Large intestine (tissue), 12 donors: ENCODE measurements at places on chromosomes 3 and 15. TPM values are rescaled to one million over a fixed set of nuclear protein-coding genes. Genes with fewer than 3 reads are reported as not detected.
A peak's percentile ranks its signal among the peaks of the same experiment; 100 is the strongest.

DNA sequence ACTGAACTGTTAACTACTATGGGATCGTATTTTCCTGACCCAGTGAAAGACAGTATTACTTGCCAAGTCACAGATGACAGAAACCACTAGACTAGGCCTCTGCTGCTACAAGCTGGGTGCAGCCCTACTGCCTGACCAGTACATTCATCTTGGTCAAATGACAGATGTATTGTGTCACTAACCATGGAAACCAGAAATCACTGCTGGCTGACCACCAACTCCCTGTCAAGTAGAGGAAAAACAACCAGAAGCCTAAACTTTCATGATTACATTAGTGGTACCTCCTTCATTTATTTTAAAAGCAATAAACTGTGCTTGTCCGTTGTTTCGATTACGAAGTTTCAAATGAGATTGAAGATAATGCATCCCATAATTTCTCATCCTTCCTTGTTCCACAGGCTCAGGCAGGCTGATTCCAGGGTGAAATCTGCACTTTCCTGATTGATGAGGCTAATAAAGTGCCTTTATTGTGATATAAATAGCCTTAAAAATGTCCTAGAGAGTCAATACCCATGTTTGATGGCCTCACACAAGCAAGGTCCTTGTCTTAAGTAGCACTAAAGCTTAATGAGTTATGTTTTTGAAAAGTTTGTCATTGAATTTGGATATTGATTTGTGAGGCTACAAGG lies 309.7 kb downstream of the LSAMP start:
- no peaks in the 10 kb centered on the region for H3K36me3 ChIP-seq
- no peaks in the 10 kb centered on the region for H3K4me1 ChIP-seq
- H3K27me3 ChIP-seq: no peaks in the 10 kb centered on the region
- no peak overlapping the region for H3K4me3 ChIP-seq
- H3K27ac ChIP-seq: no peak overlapping the region

- H3K4me3 ChIP-seq: no peak overlapping the region
- H3K27ac ChIP-seq: no peak overlapping the region
- no peak for DNase-seq
- H3K36me3 ChIP-seq: no peaks in the 10 kb centered on the region
Observed at GRCh38 chr3:180478695-180479094, 123.3 kb upstream of the TTC14 start.

DNA sequence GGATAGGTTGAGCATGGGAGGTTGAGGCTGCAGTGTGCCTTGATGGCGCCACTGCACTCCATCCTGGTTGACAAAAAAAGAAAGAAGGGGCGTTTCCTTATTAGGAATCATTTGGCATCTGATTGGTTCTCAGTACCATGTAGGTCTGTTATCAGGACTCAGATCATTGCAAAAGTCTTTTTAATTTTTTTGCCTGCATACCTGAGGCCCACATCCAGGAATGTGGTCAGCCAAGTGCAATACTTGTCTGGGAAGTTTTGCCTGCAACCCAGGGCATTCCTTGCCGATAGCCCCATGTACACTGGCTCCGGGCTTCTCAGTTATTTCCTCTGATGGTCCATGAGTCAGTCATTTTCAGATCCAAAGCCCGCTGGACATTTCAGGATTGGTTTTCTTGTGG lies 50.1 kb upstream of the CRTC3 start:
- DNase-seq: no peak
- no peak overlapping the region for H3K27ac ChIP-seq
- no peaks in the 10 kb centered on the region for H3K4me1 ChIP-seq
- no peak overlapping the region for H3K4me3 ChIP-seq

GRCh38 chr3:105842449-105842848 lies 26.4 kb downstream of the CBLB start:
- H3K27ac ChIP-seq: no peak overlapping the region
- H3K4me3 ChIP-seq: no peak overlapping the region
- DNase-seq: no peak
- H3K27me3 ChIP-seq: no peaks in the 10 kb centered on the region

- DNase-seq: no peak
- no peaks in the 10 kb centered on the region for H3K27me3 ChIP-seq
- no peaks in the 10 kb centered on the region for H3K36me3 ChIP-seq
- no peak overlapping the region for H3K4me3 ChIP-seq
Observed at GRCh38 chr3:31743331-31744089, 210.8 kb downstream of the STT3B start.

GRCh38 chr3:183375337-183375736 lies 53.1 kb downstream of the MCF2L2 start:
- H3K36me3 ChIP-seq: no peaks in the 10 kb centered on the region
- no peaks in the 10 kb centered on the region for H3K27me3 ChIP-seq
- no peak for DNase-seq
- H3K27ac ChIP-seq: no peak overlapping the region
- peaks cover 13% of the 10 kb centered on the region for H3K4me1 ChIP-seq

DNA sequence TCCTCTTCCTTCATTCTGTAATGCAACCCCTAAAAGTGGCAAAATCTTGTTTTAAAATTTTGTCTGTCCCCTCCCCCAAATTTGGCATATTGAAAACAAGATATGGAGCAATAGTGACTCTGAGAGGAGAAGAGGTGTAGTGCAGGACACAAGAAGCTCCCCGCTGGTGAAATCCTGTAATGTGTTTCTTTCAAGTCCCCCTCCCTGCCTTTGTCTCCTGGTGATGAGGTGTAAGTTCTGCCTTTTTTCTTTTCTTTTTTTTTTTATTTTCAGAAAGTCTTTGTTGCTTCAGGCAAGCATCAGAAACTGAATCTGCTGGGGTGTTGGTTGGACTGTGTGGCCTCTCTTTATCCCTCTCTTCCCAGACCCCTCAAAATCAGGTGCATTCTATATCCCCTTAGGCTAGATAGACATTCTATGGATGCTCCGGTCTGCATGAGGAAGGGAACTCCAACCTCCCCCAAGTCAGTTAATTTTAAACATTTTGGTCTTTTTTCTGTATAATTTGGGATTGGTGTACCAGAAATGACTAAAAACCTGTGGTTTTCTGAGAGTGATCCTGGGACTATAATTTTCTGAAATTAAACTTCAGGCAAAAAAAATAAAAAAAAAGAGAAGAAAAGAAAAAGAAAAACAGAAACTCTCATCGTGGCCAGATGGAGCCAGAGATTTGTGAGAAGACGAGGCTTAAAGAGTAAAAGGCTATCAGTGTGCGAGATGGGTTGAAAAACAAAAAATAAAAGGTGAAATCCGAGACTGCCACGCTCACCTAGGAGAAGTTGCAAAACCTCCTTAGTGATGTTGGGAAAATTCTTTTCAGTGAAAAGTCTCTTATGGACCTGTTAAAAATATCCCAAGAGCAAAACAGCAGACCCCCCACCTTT lies 21.4 kb downstream of the ACKR2 start:
- H3K27ac ChIP-seq: no peak overlapping the region
- no peaks in the 10 kb centered on the region for H3K36me3 ChIP-seq
- H3K27me3 ChIP-seq: no peaks in the 10 kb centered on the region
- no peak overlapping the region for H3K4me3 ChIP-seq

DNA sequence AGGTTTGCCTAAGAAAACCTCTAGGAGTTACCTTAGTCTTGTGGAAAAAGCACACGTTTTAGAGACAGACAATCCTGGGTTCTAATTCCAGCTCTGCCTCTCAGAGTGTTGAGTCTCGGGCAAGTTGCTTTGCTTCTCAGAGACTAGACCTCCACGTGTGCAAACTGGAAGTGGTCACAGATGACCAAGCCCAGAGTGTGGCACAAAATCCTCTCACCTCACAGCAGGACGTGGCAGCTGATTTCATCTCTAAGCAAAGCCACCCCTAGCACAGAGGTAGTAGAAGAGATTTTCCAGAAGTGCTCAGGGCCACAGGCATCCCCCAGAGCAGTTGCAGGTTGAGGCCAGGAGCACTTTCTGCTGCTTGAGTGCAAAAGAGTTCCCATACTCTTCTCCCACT lies 79.2 kb downstream of the CD47 start:
- H3K4me3 ChIP-seq: no peak overlapping the region
- no peak overlapping the region for H3K27ac ChIP-seq
- H3K36me3 ChIP-seq: no peaks in the 10 kb centered on the region
- H3K4me1 ChIP-seq: peaks cover 5% of the 10 kb centered on the region
- no peaks in the 10 kb centered on the region for H3K27me3 ChIP-seq
- no peak for DNase-seq

DNA sequence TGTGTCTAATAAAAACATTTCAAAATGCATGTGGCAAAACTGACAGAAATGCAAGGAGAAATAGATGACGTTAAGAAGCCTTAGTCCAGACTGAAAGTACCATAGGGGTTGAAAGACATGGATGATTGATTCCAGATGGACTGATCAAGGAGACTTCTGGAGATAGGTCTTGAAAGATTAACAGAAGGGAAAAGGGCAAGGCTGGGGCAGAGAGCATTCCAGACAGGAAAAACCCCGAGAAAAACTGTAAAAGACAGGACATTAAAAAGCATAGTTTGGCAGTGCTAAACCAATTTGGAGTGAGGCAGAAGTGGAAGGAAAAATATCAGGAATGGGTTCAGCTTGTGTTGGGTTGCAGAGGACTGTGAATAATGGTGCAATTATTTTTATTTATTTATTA lies 375.2 kb upstream of the SGO1 start:
- no peak overlapping the region for H3K4me3 ChIP-seq
- H3K27me3 ChIP-seq: no peaks in the 10 kb centered on the region

- H3K27ac ChIP-seq: peak overlapping the region; percentile 1
- peaks cover 32% of the 10 kb centered on the region for H3K4me1 ChIP-seq
- no peak for DNase-seq
- no peaks in the 10 kb centered on the region for H3K27me3 ChIP-seq
- H3K36me3 ChIP-seq: no peaks in the 10 kb centered on the region
- no peak overlapping the region for H3K4me3 ChIP-seq
Observed at GRCh38 chr3:100033903-100034471, 80.3 kb downstream of the FILIP1L start.

- H3K4me3 ChIP-seq: no peak overlapping the region
- no peaks in the 10 kb centered on the region for H3K27me3 ChIP-seq
- no peaks in the 10 kb centered on the region for H3K36me3 ChIP-seq
- no peak overlapping the region for H3K27ac ChIP-seq
Observed at GRCh38 chr15:53586799-53587198, 172.7 kb downstream of the WDR72 start.

DNA sequence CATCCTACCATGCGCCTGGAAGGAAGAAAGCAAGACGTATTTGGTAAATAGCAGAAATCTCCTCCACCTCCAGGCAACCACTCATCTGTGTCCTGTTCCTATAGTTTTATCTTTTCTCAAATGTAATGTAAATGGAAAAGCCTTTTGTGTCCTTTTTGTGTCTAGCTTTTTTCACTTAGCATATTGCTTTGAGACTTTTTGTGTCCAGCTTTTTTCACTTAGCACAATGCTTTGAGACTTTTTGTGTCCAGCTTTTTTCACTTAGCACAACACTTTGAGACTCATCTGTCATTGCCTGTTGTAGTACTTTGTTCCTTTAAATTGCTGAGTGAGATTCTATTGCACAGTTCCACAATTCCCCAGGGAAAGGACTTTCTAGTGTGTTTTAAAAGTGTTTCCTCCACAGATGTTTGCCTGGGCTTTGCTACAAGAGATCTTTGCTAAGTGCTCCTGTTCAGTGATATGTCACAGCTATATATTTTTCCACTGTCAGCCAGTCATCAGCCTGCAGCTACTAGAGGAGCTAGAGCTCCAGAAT lies 27.9 kb upstream of the MUC13 start:
- peaks cover 45% of the 10 kb centered on the region for H3K4me1 ChIP-seq
- no peak for DNase-seq
- no peaks in the 10 kb centered on the region for H3K36me3 ChIP-seq
- H3K4me3 ChIP-seq: no peak overlapping the region
- peak overlapping the region; percentile 65 for H3K27ac ChIP-seq
- no peaks in the 10 kb centered on the region for H3K27me3 ChIP-seq

DNA sequence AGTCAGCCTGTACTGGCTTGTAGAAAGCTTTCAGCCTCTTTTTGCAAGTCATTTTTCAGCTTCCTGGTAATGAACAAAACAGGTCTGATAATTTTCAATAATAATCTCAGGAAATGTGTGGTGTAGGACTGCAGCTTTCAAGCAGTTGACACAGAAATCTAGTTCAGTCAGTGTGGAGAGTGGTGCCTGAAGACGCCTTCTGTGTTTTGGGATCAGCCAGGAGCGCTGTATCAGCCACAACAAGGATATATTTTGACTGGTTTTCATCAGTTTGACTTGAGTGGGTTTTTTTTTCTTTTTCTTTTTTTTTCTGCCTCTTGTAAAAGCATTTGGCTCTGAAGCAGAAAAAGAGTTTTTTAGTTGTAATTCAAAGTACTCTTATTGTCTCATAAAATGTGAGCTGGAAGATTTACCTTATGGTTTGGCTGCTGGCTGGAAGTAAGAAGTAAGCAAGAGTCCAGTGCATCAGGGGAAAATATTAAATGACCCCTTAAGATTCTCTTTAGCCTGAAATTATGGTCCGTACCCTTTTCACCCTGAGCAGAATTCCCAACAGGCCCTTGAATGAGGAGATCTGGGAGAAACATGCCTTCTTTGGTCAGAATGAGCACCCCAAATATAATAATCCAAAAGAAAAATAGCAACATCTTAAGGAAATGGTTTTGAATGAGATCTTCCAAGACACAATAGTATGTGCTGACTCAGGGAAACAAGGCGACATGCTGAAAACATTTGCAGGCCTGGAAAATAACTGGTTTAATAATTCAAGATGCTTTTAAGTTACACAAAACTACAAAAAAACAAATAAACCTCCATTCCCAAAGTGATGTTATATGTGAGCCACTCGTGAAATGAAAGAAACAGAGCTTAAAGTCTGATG lies 332.7 kb upstream of the ADAMTS9 start:
- H3K27me3 ChIP-seq: no peaks in the 10 kb centered on the region
- peaks cover 6% of the 10 kb centered on the region for H3K4me1 ChIP-seq
- H3K27ac ChIP-seq: no peak overlapping the region
- H3K4me3 ChIP-seq: no peak overlapping the region

- peaks cover 14% of the 10 kb centered on the region for H3K36me3 ChIP-seq
- no peaks in the 10 kb centered on the region for H3K27me3 ChIP-seq
- DNase-seq: no peak
- H3K4me3 ChIP-seq: no peak overlapping the region
- H3K4me1 ChIP-seq: peaks cover 17% of the 10 kb centered on the region
Observed at GRCh38 chr3:171088496-171088895, 62.0 kb upstream of the SLC2A2 start.

SEMA3B gene
- polyA plus RNA-seq: 87.0 TPM

ITPKA gene
- 40.7 TPM for polyA plus RNA-seq

SLC2A2 gene
- polyA plus RNA-seq: 202 TPM

FGD5 gene
- polyA plus RNA-seq: 6.3 TPM
